Endothelial cell (in vitro differentiated cells): ENCODE measurements at places on chromosomes 5 and 9. TPM values are rescaled to one million over a fixed set of nuclear protein-coding genes. Genes with fewer than 3 reads are reported as not detected.

The ABLIM3 gene
- total RNA-seq: 3.6 TPM

The FGF10 gene
- total RNA-seq: 0.15 TPM

The PCDHA2 gene
- total RNA-seq: 4.2 TPM

The C9orf85 gene
- total RNA-seq: 12.2 TPM

- no peak for DNase-seq
- no peak overlapping the region for H3K4me3 ChIP-seq
- peaks cover 3% of the 10 kb centered on the region for H3K36me3 ChIP-seq
- no peaks in the 10 kb centered on the region for H3K4me1 ChIP-seq
- H3K27me3 ChIP-seq: peaks cover 12% of the 10 kb centered on the region
These were observed 5.2 kb upstream of the RPL26L1 start for GRCh38 chr5:172953776-172954675.
